Bronchial smooth muscle cell (primary cell): ENCODE measurements at places on chromosomes 2 and 18. TPM values are rescaled to one million over a fixed set of nuclear protein-coding genes. Genes with fewer than 3 reads are reported as not detected.

Gene SLC30A3
- total RNA-seq, result not detected in 2 replicates

Gene FLACC1
- 0.43 and 1.3 TPM in 2 replicates for total RNA-seq

Gene C2orf72
- total RNA-seq, result 0.09 TPM in 1 of 2 replicates, not detected in the other

Gene KCNK3
- under 0.01 TPM in 1 of 2 replicates, not detected in the other for total RNA-seq

Gene SF3B1
- 181 and 224 TPM in 2 replicates for total RNA-seq

Gene SERTAD2
- total RNA-seq, result 6.1 and 7.0 TPM in 2 replicates

Gene MEIS1
- total RNA-seq, result 231 and 429 TPM in 2 replicates

Gene COPS9
- 150 and 151 TPM in 2 replicates for total RNA-seq

Gene TNFAIP6
- total RNA-seq, result 37.2 and 86.0 TPM in 2 replicates

Gene CELF4
- total RNA-seq, result not detected in 2 replicates

Gene GPR39
- total RNA-seq, result 0.86 and 1.4 TPM in 2 replicates

Gene TEKT4
- total RNA-seq, result not detected in 2 replicates

Gene PHOSPHO2
- 1.4 TPM in 2 replicates for total RNA-seq

Gene SERPINB11
- total RNA-seq, result not detected in 2 replicates

Gene TMEM17
- total RNA-seq, result 1.9 and 2.5 TPM in 2 replicates

Gene RUFY4
- total RNA-seq, result not detected in 2 replicates

Gene SCYGR1
- not detected in 2 replicates for total RNA-seq

Gene GKN2
- total RNA-seq, result not detected in 2 replicates

Gene FNDC4
- total RNA-seq, result 15.2 and 19.4 TPM in 2 replicates

Gene WDSUB1
- 9.5 and 12.7 TPM in 2 replicates for total RNA-seq

Gene FSHR
- under 0.01 TPM in 1 of 2 replicates, not detected in the other for total RNA-seq

Gene GTF3C2
- 13.7 and 23.5 TPM in 2 replicates for total RNA-seq

Gene BUB1
- 5.8 and 22.1 TPM in 2 replicates for total RNA-seq

Gene MYO5B
- under 0.01 and 0.17 TPM in 2 replicates for total RNA-seq

Gene KLHL29
- total RNA-seq, result 2.0 and 2.5 TPM in 2 replicates

Gene ACTG2
- total RNA-seq, result 0.60 and 0.95 TPM in 2 replicates

Gene DYNAP
- total RNA-seq, result not detected in 2 replicates

Gene C1QL2
- not detected in 2 replicates for total RNA-seq

Gene TAF4B
- 0.79 and 1.8 TPM in 2 replicates for total RNA-seq

Gene ACAA2
- 59.9 and 75.9 TPM in 2 replicates for total RNA-seq

Gene PRKAG3
- total RNA-seq, result not detected in 2 replicates

Gene NPC1
- total RNA-seq, result 23.7 and 40.2 TPM in 2 replicates

Gene KLHL14
- total RNA-seq, result not detected in 2 replicates
